Trophoblast cell (in vitro differentiated cells and primary cell): ENCODE measurements at places on chromosomes 3 and 15.
A peak's percentile ranks its signal among the peaks of the same experiment; 100 is the strongest.

DNA sequence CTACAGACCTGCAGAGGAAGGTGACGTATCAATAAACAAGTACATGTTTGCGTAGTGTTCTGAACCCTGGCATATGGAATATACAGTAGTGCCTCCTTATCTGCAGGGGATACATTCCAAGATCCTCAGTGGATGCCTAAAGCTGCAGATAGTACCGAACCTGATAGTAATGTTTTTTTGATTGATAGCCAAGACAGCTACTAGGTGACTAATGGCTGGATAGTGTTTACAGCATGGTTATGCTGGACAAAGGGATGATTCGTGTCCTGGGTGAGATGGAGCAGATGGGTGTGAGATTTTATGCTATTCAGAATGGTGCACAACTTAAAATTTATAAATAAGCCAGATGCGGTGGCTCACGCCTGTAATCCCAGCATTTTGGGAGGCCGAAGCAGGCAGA is 55.8 kb upstream of the IGF2BP2 start:
- no peak for DNase-seq

DNA sequence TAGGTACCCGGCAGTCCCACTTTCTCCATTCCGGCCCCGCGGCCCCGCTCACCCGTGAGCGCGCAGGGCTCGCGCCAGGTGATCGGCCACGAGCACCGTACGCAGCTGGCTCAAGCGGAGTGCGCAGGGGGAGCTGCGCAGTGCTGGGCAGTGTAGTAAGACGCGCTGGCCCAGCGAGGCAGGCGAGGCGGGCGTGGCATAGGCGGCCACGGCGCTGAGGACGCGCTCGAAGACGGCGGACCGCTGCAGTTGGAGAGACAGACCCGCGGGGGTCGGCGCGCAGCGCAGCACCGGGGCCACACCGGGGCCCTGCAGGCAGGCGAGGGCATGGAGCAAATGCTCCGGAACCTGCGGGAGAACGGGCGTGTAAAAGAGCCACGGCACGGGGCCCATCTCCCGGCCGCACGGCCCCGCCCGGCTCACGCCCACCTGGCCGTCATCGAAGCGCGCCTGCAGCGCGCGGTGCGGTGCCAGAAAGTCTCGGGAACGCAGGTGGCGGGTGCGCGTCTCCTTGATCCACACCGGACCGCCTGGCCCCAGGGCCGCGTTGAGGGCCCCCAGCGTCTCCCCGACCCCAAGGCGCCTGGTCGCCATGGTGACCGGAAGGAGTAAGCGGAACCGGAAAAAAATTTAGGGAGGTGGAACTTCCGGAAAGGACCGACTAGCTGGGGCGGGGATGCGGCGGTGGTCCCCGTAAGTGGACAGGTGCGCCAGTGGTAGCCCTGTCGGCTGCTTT is at the start of gene DALRD3:
Gene DALRD3, minus strand, starts transcription at position 610 of the 736 bp plus-strand sequence. Its CDS starts 16 bp downstream, at position 594.
- peak; percentile 74 for DNase-seq

- no peak for DNase-seq
Measured at GRCh38 chr3:99634881-99635280, 3.5 kb upstream of the COL8A1 start.

GRCh38 chr3:156735471-156735870 is 61.1 kb downstream of the TIPARP start:
- DNase-seq = no peak

DNA sequence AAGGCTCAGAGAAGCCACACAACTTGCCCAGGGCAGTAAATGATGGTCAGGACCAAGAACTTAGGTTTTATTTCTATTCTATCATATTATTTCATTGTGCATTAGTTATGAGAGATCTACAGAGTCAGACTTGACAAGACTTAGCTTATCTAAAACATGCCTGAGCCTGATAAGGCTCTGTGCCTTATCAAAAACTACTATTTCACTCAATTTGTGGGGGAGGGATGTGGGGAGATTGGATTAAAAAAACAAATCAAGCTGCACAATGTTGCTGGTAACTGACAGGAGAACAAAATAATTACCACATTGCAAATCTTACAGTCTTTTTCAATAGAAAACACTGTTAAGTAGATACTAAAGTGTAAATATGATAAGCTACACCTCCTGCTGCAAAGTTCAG is 16.0 kb downstream of the HACD2 start:
- no peak for DNase-seq

- DNase-seq = no peak
Measured at GRCh38 chr3:69690-70089, 126.9 kb upstream of the CHL1 start.

DNA sequence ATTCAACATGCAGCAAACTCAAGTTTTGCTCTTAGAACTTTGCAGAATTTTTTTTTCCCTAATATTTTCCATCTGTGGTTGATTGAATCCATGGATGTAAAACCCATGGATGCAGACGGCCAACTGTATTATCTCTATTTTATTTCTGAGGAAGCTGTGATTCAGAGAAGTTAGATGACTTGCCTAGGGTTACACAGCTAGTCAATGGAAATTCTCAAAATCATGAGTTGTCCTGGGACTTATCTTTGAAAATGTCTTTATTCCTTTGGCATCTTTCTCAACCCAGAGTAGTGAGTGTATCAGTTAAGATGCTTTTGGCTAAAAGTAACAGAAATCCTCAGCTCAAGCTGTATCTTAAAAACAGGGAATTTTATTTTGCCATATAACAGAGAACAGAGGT is 107.9 kb upstream of the GALNT15 start:
- DNase-seq = no peak

DNA sequence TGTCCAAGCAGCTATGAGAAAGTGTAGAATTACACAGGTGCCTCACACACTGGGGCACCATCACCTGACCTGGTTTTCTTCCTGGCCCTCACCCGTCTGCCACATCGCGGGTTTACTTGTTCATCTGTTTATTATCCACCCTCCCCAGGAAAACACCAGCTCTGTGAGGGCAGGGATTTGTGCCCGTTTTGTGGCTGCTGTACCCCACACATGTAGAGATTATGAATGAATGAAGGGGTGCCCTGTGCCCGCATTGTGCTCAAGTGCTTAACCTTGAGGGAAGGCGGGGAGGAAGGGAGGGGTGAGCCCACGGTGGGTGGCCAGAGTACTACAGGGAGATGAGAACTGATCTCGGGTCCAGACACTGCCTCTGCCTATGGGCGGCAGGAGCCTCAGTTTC is 108.4 kb downstream of the WNT7A start:
- no peak for DNase-seq

DNA sequence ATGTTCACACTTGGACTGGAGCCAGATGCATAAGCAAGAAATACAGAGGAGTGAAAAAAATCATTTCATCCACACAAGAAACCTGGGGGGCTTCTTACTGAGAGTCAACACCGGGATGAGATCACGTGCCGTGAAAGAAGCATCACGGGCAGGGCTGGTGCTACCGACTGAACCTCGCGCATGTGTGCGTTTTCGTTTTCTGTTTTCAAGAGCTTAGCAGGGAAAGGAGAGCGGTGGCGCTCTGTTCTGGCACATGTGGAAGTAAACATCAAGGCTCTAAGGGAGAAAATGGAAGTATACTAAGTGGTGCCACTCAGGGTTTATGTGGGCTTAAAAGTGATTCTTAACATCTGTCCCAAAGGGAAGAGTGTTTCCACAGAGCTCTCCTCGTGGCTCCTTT is 55.9 kb downstream of the VGLL4 start:
- DNase-seq = no peak

GRCh38 chr3:169594402-169594801 is 69.1 kb downstream of the MECOM start:
- no peak for DNase-seq

DNA sequence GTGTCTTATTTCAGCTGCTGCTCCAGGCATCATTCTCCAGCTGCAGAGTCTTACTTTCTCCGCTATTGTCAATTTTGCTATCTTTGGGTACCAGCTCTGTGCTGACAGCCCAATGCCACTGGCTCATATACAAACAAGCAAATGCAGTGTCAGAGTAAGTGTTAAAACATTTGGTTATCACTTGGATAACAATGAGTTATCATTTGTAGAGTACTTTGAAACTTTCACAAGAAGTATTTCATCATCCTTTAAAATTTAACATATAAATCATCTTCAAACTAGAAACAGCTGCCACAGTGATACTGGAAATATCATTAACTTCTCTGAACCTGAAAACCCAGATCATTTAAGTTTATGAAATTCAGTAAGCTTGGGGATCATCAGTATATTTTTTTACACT is 13.8 kb downstream of the TSPAN3 start:
- no peak for DNase-seq

DNA sequence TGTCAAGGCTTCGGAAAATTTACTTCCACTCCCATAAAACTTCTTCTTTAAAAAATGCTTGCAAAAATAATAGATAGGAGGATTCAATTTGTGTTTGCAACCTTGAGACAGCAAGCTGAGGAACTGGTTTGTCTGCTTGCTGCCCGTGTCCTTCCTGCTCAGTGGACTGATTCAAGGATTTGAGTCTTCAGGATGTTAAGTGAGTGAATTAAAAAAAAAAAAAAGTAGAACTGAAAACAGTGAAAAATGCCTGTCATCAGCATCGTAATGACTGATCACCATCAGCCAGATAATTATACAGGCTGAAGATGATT is 453.7 kb downstream of the FGF12 start:
- DNase-seq = peak; percentile 3

GRCh38 chr3:194306771-194307640 is 44.1 kb downstream of the CPN2 start:
- DNase-seq = no peak

DNA sequence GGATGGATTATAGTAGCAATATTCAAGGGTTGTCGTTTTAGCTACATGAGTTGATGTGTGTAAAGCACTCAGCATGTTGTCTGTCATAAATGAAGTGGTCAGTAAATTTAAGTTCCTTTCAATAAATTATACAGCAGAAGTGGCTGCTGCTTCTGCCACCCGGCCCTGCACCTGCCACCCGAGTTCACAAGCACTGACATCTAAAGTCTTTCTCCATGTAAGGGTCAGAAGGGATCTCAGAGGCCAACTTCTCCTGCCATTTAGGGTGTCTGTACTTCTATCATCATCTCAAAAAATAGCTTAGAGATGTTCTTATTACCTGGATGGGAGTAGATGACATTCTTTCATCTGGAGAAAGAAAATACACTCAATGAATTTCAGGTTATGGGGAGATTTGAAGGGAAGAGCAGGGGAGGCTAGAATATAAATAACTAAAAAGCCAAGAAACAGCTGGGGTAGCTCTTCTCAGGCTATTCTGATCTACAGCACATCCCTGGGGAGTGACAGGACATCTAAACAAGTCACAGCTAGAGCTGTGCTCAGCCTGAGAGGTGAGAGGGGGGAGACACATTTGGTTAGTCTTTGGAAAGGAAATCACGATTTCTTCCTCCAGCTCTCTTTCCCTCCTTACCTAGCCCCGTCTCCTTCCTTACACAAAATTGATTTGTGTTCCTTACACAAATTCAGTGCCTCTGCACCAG is 8.0 kb downstream of the GCSAM start:
- DNase-seq = no peak

DNA sequence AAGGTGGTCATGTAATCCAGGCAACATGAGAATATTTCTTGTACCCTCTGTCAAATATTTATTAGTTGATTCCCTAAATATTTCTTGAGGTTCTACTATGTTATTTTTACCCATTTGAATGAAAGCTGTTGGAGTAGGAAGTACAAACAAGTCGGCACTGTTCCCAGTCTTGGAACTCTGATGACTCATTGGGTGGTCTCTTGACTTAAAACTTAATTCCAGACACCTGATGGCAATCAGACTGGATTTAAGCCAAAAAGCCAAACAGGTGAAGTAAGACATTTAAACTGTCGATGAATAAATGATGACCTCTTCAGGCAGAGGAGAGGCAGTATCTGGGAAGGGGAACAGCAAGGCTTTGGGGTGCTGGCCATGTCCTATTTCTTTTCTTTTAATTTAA is 22.8 kb downstream of the C2CD4A start:
- no peak for DNase-seq

DNA sequence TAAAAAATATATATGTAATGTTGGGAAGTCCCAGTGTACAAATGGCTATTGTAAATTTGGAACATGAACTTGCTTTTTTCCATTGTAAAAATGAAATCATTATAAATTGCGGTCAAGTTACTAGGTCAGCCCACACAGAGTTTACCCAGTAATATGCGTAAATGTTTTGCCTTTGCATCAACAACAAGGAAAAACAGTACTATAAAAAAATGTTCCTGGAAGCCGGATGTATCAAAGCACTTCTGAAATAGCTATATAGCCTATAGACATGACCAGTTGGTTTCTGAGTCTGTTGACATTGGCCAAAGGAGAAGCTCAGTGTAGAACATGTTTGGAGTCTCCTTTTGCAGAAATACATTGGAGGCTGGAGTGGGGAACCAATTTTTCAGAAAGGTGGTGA is 23.2 kb downstream of the CTNNB1 start:
- no peak for DNase-seq

- no peak for DNase-seq
Measured at GRCh38 chr3:56870436-56870835, 68.7 kb upstream of the ARHGEF3 start.

DNA sequence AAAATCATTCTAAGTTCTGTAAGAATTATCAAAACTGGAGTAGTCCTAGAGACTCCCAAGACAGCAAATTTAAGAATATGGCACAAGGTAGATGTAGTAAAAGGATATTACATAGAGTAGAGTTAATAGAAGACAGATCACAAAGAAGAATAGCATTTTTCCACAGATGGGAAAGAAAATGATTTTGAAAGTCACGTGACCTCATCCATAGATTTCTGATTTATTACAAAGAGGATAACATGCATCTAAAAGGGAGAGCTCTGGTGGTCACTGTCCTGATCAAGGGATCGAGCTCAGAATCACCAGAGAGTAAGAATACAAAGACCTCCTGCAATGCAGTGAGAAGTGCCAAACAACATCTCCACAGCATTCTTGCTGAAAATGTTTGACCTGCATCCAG is 354.4 kb downstream of the TBL1XR1 start:
- DNase-seq = no peak
